ENCODE measurements at places on chromosomes 5 and 9.

DNA sequence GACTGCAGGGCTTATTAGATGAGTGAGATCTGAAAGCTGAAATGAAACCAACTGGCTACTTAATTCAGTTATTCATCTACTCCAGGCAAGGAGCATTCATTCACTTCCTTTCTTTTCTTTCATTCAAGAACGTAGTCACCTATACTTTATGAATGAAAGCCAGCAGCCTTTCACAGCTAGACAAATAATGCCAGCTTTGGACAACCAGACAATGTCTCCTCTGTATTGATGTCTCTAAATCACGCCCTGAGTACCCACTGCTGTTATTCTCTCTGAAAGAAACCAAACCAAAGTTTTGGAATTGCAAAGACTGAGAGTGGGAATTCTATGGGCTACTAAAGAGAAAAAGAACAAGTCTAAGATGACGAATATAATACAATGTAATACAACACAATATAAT lies 121.2 kb upstream of the PTPN3 start:
- DNase-seq: no peak

GRCh38 chr5:171840066-171840465 lies 54.4 kb downstream of the SMIM23 start:
- DNase-seq: no peak

- no peak for DNase-seq
Measured at GRCh38 chr9:27519466-27520465, 4.3 kb upstream of the IFNK start.

DNA sequence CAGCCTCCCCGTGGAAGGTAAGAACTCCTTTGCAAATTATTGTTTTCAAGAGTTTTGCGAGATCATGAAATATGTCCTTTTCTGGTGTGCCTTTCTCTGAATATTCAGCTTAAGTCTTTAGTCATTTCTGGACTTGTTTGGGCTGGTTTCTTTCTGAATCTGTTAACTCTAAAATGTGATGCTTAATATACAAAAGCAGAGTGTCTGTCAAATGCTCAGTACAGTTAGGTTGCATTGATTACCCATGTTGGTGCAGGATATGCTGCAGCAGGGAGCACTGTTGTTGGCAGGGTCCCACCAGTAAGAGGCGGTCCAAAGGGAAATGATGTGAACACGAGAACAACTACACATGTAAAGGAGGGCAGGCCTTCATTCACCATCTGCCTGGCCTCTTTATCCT lies 47.7 kb downstream of the SPTAN1 start:
- DNase-seq: no peak

GRCh38 chr5:164277720-164278119 lies 772.3 kb downstream of the MAT2B start:
- DNase-seq: no peak

GRCh38 chr5:148540647-148541046 lies 113.7 kb downstream of the HTR4 start:
- no peak for DNase-seq

DNA sequence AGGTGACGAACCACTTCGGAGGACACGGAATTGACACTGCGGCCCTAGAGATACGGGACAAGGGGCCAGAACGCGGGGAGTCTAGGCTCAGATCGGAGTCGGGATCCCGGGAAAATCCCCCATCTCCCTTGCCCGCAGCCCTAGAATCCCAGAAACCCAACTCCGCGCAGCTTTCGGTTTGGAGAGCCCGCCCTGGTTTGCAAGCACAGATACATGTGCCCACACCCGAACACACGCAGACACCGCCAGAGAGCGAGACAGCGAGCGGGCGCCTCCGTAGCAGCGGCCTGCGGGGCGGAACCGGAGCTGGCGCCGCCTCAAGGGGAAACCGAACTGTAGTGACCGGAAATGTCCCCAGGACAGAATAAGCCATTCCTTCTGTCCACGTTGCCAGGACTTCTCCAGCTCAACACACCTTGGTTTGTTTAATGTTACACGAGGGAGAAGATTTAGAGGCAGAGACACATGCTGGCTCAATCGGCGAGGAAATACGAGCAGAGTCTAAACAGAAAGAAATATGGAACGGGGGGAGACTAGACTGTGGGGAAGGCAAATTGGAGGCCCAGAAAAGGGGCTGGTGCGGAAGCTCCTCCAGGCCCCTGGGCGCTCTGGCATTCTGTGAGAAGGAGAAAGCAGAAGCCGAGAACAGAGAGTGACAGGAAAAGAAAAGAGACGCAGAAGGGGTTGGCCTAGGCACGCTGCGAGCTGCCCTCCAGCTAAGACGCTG lies 2.9 kb upstream of the PAX5 start:
- DNase-seq: no peak

DNA sequence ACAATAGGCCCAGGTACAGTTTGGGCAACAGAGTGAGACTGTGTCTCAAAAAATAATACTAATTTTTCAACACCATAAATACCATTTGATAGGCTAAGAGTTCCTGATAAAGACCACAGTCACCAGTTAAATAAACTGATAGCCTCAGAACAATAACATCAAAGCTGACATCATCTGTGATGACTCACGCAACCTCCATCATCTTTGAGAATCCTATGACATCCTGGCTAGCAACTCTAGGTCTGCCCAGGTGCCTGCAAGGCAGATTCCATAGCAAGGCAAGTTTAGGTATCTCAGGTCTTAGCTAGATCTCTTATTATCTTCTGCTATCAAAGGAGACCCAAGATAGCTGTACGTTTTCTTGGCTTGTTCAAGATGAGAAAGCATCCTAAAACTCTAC lies 30.5 kb upstream of the UBAP2 start:
- DNase-seq: no peak

DNA sequence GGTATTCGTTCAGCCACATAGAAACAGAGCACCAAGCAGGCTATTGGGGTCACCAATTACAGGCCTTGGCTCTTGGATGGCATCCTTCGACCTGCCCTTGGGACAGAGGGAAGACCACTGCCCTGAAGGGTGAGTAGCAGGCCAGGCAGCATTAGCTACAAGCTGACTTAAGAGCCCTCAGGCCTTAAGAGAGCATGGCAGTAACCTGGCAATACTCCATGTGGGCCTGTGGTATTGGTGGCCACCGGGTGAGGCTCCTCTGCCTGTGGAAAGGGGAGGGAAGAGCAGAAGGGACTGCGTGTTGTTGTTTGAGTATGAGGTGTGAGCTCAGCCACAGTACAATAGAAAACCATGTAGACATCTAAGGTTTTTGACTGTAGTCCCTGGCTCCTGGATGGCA lies 170.6 kb downstream of the MCTP1 start:
- DNase-seq: no peak

DNA sequence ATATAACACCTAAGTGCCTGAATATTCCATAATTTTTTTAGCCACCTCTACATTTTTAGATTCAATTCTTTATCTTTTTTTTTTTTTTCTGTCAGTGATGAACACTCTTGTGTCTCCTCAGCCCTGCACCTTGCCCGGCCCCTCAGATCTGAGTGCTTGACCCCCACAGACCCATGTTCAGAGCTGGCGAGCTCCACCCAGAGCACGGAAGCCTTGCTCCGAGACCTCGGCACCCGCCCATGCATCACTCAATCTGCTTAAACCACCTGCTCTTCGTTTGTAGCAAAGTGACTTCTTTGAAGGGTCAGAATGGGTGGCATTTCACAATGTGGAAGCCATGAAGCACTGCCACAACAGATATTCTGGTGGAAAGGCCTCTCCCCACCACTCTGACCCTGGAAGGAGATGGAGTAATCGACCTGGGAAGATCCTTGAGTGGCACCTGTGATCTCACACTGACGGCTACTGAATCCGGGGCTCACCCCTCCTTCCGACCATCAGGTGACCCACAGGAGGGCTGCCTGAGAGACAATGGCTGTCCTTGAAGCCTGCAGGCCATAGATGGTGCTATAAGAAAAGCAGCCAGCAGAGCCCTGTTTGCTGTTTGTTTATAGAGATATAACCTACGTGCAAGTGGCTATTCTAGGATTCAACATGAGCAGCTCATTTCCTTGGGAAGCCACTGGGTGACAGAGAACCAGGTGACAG lies 261.1 kb upstream of the IRX4 start:
- DNase-seq: no peak

GRCh38 chr5:43514471-43514815 lies 505 bp downstream of the C5orf34 start:
- peak; percentile 55 for DNase-seq

GRCh38 chr9:105967797-105968196 lies 273.5 kb downstream of the TMEM38B start:
- DNase-seq: no peak

- no peak for DNase-seq
Measured at GRCh38 chr9:137639303-137640051, 20.7 kb downstream of the EHMT1 start.

GRCh38 chr5:153926201-153926600 lies 112.5 kb downstream of the FAM114A2 start:
- DNase-seq: no peak

GRCh38 chr9:18056269-18056992 lies 417.5 kb upstream of the ADAMTSL1 start:
- no peak for DNase-seq

- no peak for DNase-seq
Measured at GRCh38 chr9:27792971-27793689, 219.8 kb upstream of the C9orf72 start.

GRCh38 chr5:92641031-92641962 lies 939.7 kb downstream of the NR2F1-AS1 start:
- no peak for DNase-seq

DNA sequence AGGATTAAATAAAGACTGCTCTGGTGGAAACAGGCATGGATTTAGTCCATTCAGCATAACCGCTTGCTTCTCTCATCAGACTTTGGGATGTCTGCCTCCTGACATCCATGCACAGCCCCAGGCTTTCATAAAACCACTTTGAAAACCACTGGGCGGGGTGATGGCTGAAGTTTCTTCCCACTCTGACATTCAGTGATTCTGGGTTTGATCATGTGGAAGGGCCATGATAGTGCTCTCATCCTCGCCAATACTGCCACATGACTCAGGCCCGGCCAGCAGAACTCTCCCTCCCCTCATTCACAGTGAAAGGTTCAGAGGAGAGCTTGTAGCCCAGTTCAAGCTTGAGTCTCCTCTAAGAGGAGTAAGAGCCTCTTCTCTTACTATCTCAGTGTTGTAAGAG lies 29.6 kb upstream of the GLRA1 start:
- no peak for DNase-seq

DNA sequence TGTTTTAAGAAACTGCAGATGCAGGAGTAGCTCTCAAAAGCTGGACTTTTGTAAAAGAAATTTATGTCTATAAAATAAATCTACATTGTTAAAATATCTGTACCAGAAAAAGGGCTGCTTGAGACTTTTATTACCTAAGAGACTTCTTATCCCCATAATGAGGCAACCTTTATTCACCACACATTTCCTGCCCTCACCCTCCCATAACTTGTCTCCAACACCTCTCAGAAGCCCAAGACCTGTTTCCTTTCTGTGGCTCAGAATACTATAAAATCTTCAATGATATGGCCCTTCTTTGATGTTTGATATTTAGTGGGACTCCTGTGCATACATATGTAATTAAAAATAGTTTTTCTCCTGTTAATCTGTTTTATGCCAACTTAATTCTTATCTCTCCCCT lies 141.5 kb upstream of the FER start:
- no peak for DNase-seq

GRCh38 chr9:88694625-88695024 lies 159.6 kb downstream of the NXNL2 start:
- DNase-seq: no peak

- DNase-seq: no peak
Measured at GRCh38 chr5:66597183-66597757, 1.1 kb downstream of the MAST4 start.

DNA sequence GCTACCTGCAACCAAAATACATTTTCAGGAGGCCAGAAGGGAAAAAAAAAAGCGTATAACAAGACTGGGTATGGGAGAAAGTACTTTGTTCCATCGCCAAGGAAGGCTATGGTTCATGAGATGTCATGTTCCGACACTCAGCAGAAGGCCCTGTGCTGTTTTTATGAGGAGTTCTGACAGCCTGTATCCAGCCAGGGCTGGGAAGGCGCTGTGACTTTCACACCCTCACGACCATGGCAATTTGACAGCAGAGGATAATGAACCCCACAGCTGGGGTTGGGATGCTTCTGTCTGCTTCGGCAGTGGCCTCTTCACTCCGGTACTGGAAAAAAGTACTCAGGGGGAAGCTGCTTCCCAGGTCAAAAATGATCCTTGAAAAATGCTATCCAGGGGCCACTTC lies 154.4 kb downstream of the PRELID2 start:
- no peak for DNase-seq

- no peak for DNase-seq
Measured at GRCh38 chr9:111282845-111283244, 47.2 kb downstream of the OR2K2 start.

GRCh38 chr9:91395553-91396471 lies 27.8 kb downstream of the NFIL3 start:
- no peak for DNase-seq

DNA sequence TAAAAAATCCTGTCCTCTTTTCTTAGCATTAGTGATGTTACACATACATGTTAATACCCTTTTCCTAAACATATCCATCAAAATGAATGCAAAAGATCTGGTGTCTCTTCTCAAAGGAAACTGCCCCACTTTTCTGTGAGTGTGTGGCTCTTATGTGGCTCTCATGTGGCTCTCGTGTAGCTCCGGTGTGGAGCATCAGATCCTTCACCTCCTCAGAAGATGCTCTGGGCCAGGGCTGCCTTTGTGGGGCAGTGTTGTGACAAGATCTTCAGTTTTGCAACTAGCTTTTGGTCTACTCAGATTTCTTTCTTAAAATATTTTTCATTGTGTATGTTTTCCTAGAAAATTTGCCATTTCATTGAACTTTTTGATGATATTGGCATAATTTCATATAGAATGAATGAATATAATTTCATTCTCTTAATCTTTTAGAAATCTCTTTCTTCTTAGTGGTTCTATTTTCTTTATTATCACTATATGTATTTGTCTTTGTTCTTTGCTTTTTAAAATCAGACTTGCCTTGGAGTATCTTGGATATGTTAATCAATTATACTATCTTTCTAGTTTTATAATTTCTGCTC lies 19.4 kb downstream of the GARNL3 start:
- peak; percentile 9 for DNase-seq

GRCh38 chr5:126801992-126802294 lies 25.0 kb downstream of the LMNB1 start:
- no peak for DNase-seq

DNA sequence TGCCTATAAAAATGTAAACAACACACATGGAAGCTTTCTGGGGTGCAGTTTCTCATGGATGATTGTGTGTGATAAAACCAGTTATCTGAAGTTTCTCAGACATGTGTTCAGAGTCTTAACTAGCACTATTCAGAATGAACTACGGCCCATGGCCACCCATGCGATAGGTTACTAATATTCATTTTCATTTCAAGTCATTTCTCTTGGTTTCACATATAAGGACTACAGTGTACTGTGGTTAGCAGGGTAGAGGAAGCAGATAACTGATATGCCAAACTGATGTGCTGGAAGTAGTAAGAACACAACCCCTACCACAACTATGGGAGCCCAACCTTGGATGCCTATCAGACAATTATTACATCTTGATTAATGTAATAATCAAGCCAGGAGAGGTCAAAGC lies 372.1 kb downstream of the DTWD2 start:
- no peak for DNase-seq

- no peak for DNase-seq
Measured at GRCh38 chr5:138792195-138792790, 39.1 kb downstream of the CTNNA1 start.

- DNase-seq: no peak
Measured at GRCh38 chr5:175235251-175235960, 208.6 kb downstream of the DRD1 start.

Measured in stimulated activated CD4-positive, alpha-beta T cell treated with anti-CD3 and anti-CD28 coated beads, Interleukin-1b, Interleukin-23, amount 100 ng/mL, for 48 hours (primary cell).